ENCODE measurements at places on chromosomes 13 and 19. TPM values are rescaled to one million over a fixed set of nuclear protein-coding genes. Genes with fewer than 3 reads are reported as not detected.
A peak's percentile ranks its signal among the peaks of the same experiment; 100 is the strongest.

GRCh38 chr13:52356327-52356726 is 49.6 kb downstream of the THSD1 start:
- H3K4me1 ChIP-seq: no peaks in the 10 kb centered on the region
- no peaks in the 10 kb centered on the region for H3K36me3 ChIP-seq
- no peak overlapping the region for H3K4me3 ChIP-seq
- H3K27ac ChIP-seq: no peak overlapping the region

DNA sequence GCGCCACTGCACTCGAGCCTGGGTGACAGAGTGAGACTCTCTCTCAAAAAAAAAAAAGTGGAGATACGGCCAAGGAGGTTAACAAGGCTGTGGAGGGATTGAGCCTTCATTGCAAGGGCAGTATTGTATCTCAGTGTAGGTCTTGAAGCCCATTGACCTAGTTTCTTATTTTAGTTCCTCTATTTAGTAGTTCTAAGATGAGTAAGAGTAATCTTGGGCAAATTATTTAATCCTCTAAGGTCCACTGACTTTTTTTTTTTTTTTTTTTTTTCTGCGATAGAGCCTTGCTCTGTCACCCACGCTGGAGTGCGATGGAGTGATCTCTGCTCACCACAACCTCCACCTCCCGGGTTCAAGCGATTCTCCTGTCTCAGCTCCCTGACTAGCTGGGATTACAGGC is 14.3 kb upstream of the ILF3 start:
- DNase-seq: no peak
- peaks cover 16% of the 10 kb centered on the region for H3K4me1 ChIP-seq

Gene UBE2L5
- not detected for total RNA-seq

GRCh38 chr13:99526549-99526948 is 25.3 kb downstream of the TM9SF2 start:
- H3K27me3 ChIP-seq: no peaks in the 10 kb centered on the region
- H3K4me1 ChIP-seq: peaks cover 4% of the 10 kb centered on the region
- peaks cover 97% of the 10 kb centered on the region for H3K36me3 ChIP-seq
- H3K4me3 ChIP-seq: no peak overlapping the region
- DNase-seq: no peak

DNA sequence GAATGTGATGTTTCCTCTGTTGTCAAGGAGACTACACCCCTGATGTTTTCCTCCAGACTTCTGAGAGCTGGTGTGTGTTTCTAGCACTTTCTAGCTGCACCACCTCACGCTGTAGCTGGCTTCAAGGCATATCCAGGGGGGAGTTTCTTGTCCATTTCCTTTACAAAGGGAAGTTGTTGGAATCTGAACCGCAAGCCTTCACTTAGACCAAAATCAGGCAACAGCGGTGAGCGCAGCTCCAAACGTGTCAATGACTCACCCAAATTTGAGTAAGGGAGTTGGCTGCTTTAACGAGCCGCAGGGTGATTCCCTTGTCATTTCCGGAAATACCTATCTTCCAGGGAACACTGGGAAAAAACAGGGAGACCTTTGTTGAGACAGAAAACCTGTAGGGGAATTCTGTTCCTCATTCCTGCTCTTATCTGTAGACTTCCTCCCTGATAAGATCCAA is 2.5 kb downstream of the LDLR start:
- DNase-seq: peak; percentile 66
- no peak overlapping the region for H3K4me3 ChIP-seq
- no peaks in the 10 kb centered on the region for H3K27me3 ChIP-seq
- H3K4me1 ChIP-seq: peaks cover 9% of the 10 kb centered on the region
- peak overlapping the region; percentile 97 for H3K27ac ChIP-seq

DNA sequence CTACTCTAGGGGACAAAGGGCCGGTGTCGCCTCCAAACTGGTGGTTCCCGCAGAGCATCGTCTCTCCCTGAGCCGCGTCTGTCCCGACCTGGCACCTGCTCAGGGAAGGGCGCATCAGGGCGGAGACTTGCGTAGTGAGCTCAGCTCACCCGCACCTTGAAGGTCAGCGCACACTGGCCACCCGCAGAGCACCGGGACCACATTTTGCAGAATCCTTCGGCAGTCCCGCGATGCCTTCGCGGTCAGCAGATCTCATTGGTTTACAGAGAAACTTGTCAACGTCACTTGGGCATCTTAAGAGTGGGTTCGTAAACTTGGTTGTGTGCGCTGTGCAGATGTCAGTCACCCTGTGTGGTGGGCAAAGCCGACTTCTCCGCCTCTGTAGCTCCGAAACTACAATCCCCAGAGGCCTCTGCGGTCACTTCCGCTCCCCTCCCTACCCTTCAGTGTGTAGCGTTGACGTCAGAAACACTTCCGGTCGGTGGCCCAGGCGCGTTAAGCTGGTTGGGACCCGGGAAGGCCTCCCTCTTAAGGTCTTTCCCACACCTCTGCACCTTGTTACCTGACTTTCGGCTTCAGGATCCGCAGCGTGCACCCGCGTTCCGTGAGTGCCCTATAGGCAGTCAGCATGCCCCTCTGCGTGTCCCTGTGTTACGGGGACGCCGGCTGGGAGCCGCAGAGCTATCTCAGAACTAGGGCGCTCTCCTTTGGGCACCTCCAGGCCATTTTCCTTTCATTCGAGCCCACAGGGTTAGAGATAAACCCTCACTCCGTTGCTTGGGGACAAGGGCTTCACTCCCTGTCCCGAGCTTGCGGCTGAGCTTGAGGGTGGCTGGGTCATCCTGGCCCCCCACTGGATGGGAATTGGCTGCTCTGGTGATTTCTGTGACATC is 36.5 kb upstream of the ZNF527 start:
- no peaks in the 10 kb centered on the region for H3K27me3 ChIP-seq
- H3K36me3 ChIP-seq: no peaks in the 10 kb centered on the region
- DNase-seq: peak; percentile 95
- H3K4me1 ChIP-seq: peaks cover 48% of the 10 kb centered on the region
- H3K4me3 ChIP-seq: peak overlapping the region; percentile 67
- peak overlapping the region; percentile 91 for H3K27ac ChIP-seq

- no peak for DNase-seq
- peaks cover 63% of the 10 kb centered on the region for H3K27me3 ChIP-seq
- no peak overlapping the region for H3K4me3 ChIP-seq
- H3K27ac ChIP-seq: no peak overlapping the region
These were observed 15.6 kb upstream of the FBXO17 start for GRCh38 chr19:38990949-38991697.

DNA sequence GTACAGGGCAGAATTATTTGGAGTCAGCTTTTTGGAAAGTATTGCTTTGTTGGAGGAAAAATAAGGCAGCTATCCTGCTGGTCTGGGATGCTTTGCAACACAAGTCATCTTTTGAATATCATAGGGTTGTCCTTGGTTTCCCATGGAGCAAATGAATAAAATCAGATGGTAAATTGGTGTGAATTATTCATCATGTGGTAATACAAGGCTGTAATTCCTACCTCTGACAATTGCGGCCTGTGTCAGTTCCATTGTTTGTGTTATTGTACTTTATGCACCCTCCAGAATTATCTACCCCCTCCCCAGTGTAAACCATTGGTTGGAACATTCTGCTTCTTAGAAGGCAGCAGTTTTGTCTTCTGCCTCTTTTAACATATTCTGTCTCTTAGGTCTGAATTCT is 46.2 kb downstream of the RNASEH2B start:
- no peaks in the 10 kb centered on the region for H3K4me1 ChIP-seq
- no peak overlapping the region for H3K4me3 ChIP-seq
- H3K27me3 ChIP-seq: no peaks in the 10 kb centered on the region

GRCh38 chr19:2446381-2446780 is 10.4 kb downstream of the LMNB2 start:
- no peaks in the 10 kb centered on the region for H3K4me1 ChIP-seq
- no peak overlapping the region for H3K4me3 ChIP-seq
- H3K27ac ChIP-seq: no peak overlapping the region
- DNase-seq: no peak
- no peaks in the 10 kb centered on the region for H3K27me3 ChIP-seq
- no peaks in the 10 kb centered on the region for H3K36me3 ChIP-seq

- no peak overlapping the region for H3K27ac ChIP-seq
- H3K4me1 ChIP-seq: no peaks in the 10 kb centered on the region
- DNase-seq: no peak
- peaks cover 6% of the 10 kb centered on the region for H3K36me3 ChIP-seq
- H3K27me3 ChIP-seq: no peaks in the 10 kb centered on the region
These were observed 2.2 kb downstream of the CLIP3 start for GRCh38 chr19:36030264-36031148.

Gene CEACAM6
- total RNA-seq: not detected

DNA sequence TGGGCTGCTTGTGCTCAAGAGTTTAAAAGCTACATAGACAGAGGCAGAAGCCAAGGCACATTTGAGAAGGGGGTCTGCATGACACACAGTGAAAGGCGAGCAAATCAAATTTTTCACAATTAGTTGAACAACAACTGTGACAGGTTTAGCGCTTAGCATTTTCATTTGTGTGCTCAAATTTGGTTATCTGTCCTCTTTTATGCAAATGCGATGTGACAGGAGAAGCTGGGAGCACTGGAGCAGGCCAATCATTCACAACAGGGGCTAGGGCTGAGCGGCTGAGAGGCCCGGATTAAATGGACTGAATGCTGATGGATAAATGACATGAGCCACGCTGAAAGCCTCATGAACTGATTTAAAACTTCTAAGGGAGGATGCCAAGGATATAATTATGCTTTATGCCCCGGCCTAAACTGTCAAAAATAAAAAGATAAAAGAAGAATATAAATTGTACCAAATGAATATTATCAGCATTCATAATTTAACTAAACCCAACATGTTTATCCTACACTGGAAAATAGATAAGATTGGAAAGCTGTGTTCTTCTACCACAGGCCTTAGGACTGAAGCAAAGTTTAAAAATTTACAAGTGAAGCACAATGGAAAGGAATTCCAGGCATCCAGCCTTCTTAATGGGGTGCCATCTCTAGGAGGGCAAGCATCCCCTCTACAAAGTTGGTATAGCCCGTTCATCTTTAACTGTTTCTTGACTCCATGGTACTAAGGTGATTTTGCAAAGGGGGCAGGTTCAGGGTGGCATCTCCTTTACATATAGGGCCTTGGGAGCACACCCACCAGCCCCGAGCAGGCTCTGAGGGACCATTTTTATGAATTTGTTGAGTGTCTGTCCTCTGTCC is 117.9 kb downstream of the RBM26 start:
- H3K27me3 ChIP-seq: no peaks in the 10 kb centered on the region
- no peaks in the 10 kb centered on the region for H3K36me3 ChIP-seq
- DNase-seq: no peak

All from heart right ventricle (tissue), 16 donors.